PC-9 (cell line): ENCODE measurements at places on chromosomes 7 and 10.

GRCh38 chr10:130215151-130215930 lies 79.2 kb downstream of the GLRX3 start:
- no peaks in the 10 kb centered on the region for H3K27me3 ChIP-seq
- no peak overlapping the region for H3K27ac ChIP-seq
- DNase-seq: no peak
- H3K4me1 ChIP-seq: no peaks in the 10 kb centered on the region

DNA sequence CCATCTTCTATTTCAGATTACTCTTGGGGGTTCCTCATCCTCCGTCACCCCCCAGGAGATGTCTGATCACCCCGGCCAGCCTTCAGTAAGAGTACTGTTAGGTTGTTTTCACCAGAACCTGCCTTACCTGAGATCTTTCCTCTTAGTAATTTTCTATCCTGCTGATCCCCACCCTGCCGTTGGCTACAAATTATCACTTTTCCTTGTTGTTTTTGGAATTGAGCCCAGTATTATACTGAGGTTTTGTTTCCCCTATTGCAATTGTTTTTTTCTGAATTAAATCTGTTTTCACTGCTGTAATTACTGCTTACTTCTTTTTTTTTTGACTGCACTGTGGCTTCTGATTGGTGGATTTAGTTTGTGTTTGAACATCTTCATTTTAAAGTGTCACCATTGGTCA lies 14.7 kb downstream of the SPAM1 start:
- no peaks in the 10 kb centered on the region for H3K27me3 ChIP-seq
- H3K4me1 ChIP-seq: peaks cover 21% of the 10 kb centered on the region
- H3K27ac ChIP-seq: no peak overlapping the region
- H3K36me3 ChIP-seq: no peaks in the 10 kb centered on the region
- DNase-seq: no peak

DNA sequence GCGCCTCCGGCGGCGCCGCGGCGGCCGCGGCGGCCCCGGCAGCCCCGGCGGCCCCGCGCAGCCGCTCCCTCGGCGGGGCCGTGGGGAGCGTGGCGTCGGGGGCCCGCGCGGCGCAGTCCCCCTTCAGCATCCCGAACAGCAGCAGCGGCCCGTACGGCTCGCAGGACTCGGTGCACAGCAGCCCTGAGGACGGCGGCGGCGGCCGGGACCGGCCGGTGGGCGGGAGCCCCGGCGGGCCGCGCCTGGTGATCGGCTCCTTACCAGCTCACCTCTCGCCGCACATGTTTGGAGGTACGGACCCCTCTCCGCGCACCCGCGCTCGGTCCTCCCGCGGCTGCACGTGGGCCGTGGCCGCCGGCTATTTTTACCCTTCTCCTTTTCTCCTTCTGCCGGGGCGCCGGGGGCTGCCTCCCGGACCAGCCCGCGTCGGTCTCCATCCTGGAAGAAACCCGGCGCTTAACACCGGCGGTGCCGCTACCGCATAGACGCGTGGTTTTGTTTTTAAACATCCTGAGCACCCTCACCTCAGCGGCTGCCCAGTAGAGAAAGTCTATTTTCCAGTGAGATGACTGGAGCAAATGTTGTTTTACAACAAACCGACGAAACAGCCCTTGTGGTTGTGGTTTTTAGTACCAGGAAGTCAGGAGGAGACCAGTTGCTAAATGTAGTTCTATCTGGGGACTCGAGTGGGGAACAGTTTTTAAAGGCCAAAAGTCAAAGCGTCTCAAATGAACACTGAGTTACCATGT lies 1.3 kb downstream of the ZNRF2 start:
- no peaks in the 10 kb centered on the region for H3K36me3 ChIP-seq
- H3K4me1 ChIP-seq: peaks cover 44% of the 10 kb centered on the region
- H3K27me3 ChIP-seq: no peaks in the 10 kb centered on the region
- DNase-seq: peak; percentile 36
- peak overlapping the region; percentile 79 for H3K27ac ChIP-seq

DNA sequence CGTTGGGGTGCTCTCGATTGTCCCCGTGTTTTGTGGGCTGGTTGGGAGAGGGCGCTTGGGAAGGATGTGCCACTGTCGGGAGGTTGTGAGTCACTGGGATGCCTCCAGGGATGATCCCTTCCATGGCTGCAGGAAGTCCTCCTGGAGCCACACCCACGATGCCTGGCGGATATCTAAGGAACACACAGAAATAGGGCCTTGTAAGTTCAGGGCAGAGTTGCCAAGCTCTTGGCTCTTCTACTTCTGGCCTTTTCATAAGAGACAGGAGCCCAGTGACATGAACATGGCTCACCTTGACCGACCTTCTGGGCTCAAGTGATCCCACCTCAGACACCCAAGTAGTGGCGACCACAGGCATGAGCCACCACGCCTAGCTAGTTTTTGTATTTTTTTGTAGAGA lies 47.6 kb downstream of the ZRANB1 start:
- DNase-seq: no peak
- H3K27ac ChIP-seq: no peak overlapping the region
- peaks cover 5% of the 10 kb centered on the region for H3K36me3 ChIP-seq
- no peak overlapping the region for H3K4me3 ChIP-seq
